ENCODE measurements at places on chromosomes 5 and 9.

DNA sequence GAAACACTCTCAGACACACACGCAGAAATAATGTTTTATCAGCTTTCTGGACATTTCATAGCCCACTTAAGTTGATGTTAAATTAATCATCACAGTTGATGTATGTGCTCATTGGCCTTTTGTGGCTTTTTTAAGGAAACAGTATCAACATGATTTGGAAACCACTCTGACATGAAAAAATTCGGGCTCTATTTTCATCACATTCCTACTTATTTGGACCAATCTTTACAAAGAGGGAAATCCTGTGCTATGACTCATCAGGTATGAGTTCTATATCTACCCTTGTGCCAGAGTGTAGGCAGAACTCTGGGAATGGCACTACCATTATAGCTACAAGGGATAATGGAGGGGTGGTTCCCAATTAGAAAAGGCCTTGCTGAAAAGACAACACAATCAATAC lies 388.4 kb upstream of the PTGER4 start:
- DNase-seq = no peak

GRCh38 chr5:80659106-80659505 lies 4.3 kb upstream of the DHFR start:
- no peak for DNase-seq

DNA sequence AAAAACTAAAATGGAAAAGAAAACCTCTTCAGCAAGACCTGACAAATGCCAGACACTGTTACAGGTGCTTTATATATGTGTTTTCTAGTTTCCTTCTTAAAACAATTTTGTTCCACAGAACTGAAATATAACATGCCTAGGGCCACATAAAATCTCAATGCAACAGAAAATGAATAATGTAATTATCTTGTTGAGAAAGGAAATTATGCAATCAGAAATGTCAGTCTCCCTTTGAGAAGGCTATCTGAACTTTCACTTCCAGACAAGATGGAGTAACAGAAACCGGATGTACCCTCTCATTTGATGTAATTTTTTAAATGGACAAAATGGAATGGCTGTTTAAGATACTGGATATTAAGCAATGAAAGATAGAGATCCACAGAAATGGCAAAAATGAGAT lies 79.2 kb downstream of the AGTPBP1 start:
- DNase-seq = no peak

DNA sequence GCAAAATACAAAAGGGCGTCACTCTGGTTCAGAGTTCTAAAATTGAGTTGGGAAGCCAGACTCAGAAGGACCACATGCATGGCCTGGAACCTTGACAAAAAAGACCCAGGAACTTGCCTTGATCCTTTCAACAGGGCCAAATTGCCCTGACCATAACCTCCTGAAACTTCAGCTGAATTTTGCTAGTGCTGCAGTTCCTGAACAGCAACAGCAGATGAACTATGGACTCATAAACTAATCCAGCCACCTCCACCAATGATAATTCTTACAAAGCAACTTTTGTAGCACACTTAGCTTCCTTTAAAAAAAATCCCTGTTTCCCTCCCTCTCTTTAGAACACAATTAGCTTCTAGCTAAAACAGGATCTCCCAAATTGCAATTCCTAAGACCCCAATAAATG lies 155.9 kb downstream of the MAT2B start:
- DNase-seq = no peak

DNA sequence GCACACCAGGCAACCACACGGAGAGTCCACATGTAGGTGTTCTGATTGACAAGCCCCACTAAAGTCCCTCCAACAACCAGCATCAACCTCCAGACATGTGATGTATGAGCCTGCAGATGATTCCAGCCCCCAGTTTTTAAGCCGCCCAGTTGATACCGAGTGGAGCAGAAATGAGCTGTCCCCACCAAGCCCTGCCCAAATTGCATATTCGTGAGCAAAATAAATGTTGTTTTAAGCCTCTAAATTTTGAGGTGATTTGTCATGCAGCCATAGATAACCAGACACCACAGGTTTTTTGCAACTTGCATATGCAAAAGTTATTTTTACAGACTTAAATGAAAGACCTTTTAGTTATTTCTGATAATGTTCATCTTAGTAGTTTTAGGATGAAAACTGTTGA lies 187.7 kb downstream of the PIK3R1 start:
- no peak for DNase-seq

DNA sequence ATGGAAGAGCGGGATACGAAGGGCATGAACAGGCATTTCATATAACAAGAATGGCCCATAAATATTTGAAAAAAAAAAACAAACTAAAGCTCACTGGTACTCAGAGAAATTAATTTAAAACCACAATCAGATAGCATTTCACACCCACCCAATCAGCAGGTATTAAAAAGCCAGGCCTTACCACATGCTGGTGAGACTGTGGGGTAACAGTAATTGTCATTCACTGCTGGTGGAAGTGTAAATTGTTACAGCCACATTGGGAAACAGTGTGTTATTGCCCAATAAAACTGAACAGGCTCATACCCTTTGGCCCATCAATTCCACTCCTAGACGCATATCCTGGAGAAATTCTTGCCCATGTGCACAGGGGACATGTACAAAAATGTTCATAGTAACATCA lies 66.0 kb downstream of the PLAC8L1 start:
- no peak for DNase-seq

GRCh38 chr9:130254747-130255630 lies 10.6 kb upstream of the HMCN2 start:
- DNase-seq = no peak

- DNase-seq = no peak
Measured at GRCh38 chr9:3809724-3810123, 283.9 kb upstream of the RFX3 start.

DNA sequence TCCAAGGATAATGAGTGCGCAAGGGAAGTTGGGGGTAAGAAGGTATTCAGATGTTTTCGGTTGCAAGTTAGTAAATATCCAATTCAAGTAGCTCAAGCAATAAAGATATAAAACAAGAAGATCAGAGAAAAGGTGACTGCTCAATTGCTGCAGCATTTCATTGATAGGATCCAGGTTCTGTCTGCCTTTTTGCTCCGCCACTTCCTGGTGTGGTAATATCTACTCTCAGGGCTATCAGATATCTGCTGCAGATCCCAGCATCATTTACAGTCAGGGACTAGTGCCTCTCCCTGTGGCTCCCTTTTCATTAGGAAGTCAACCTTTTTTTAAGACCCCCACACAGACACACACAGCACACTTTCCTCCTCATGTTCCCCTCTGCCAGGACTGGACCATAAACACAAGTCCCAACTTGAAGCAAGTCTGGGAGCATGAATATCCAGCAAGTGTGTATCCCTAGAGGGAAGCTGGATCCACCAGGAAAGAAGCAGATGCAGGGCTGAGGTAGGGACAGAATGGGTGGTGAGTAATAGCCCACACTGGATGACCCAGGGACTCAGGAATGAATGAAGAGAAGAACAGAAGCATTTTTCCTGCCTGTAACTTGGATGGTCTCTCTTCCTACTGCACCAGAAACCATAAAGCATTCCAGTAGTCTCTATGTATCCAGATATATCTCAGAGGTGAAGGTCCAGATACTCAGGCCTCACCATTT lies 53.7 kb downstream of the ZNF622 start:
- no peak for DNase-seq

- no peak for DNase-seq
Measured at GRCh38 chr5:175717837-175718236, 60.0 kb downstream of the HRH2 start.

GRCh38 chr5:150556859-150557508 lies 49.1 kb downstream of the NDST1 start:
- no peak for DNase-seq

- no peak for DNase-seq
Measured at GRCh38 chr5:125152044-125152443, 405.6 kb upstream of the ZNF608 start.

All from activated gamma-delta T cell treated with anti-CD3 and anti-CD28 coated beads, Interleukin-2, amount 50 U/mL, for 16 hours (primary cell).